ENCODE measurements at places on chromosomes 2 and 18.

DNA sequence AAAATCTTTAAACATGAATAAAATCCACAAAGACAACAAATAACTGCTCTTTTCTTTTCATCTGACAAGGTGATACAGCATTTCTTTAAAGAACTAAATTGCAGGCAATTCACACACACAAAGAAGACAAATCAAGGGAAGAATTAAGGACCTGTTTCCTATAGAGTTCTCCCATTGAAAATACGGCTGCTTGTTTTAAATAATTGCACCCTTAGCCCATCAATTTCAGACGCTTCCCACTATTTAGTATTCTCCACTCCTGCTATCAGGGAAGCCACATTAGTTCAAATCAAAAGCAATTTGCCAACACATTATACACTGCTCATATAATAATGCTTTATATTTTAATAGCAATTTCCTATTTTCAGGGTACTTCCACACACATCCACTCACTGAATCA lies 11.3 kb downstream of the CMPK2 start:
- no peak for DNase-seq

DNA sequence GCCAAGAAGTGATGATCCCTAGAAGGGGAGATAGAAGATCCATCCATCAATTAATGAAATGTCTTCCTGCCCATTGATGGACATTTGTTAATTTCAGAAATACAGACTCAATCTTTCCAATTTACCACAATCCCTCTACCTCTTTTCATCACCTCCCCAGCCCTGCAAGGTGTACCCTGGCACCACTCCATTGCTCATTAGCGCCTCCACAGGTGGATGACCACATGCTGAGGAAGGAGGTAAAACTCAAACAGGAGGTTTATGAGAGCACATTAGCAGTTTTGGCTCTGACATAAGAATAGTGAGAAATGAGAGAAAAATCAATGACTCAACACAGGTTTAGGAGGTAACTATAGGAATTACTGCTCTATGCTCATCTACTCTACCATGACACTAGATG lies 208.0 kb downstream of the C1D start:
- no peak for DNase-seq

DNA sequence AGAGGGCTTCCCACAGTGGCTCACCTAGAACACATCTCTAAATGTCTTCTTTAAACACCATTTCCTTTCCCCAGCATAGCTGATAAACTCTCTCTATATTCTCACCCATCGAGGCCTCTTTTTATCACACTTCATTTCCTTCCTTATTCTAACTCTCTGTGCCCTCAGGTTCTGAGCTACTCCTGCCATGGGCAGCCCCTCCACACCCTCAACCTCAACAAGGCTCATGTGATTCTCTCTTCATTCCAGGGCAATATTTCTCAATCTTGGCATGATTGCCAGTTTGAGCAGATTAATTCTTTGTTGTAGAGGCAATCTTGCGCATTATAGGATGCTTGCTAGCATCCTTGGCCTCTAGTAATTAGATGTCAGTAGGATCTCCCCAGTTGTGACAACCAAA lies 999.1 kb downstream of the TSN start:
- DNase-seq: no peak

GRCh38 chr18:31185186-31185950 lies 22.7 kb upstream of the DSC1 start:
- no peak for DNase-seq

- DNase-seq: peak; percentile 5
Observed at GRCh38 chr2:72919414-72920317, 2.3 kb downstream of the EMX1 start.

Data from GM03348 (cell line).